ENCODE measurements at places on chromosomes 1 and 21.

- DNase-seq = no peak
Observed at GRCh38 chr1:209741193-209741592, 14.7 kb upstream of the TRAF3IP3 start.

- DNase-seq = no peak
Observed at GRCh38 chr1:214441119-214441518, 110.3 kb downstream of the PTPN14 start.

- DNase-seq = peak; percentile 58
Observed at GRCh38 chr1:12275370-12275769, 45.5 kb downstream of the VPS13D start.

GRCh38 chr1:219576931-219577730 is 35.8 kb downstream of the ZC3H11B start:
- no peak for DNase-seq

DNA sequence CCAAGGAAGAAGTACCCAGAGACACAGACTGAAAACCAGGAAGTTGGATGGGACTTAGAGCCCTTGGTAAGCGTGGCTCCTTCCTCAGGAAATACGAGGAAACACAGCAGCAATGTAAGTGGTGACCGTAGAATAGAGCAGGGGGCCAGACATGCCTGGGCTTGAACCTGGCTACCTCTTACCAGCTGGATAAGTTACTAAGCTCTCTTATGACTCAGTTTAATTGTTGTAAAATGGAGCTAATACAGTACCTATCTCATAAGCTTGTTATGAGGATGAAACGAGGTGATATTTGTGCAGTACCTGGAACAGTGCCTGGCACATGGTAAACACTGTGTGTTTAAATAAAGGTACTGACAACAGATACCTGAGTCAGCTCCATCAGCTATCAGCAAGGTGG is 19.2 kb downstream of the EBNA1BP2 start:
- no peak for DNase-seq

Data from islet precursor cell (in vitro differentiated cells).